ENCODE measurements at places on chromosomes 6 and 20.

DNA sequence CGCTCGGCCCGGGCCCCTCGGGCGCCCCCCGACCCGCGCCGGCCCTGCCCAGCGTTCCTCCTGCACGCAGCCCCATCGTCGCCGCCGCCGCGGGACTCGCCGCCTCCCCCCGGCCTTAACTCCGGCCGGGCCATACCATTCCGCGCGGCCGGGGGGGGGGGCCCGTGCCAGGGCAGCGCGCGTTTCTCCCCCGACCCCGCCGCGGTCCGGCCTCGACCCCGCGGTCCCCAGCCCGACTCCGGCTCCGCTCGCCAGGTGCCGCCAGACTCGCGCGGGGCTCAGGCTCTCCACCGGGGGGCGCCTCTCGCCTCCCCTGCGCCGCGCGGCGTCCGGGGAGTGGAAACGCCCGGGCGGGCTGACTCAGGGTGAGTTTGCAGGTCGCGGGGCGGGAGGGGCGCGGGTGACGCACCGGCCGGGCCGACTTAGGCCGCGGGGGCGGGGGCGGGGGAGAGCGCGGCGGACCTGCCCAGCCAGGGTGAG is at the start of gene SRXN1:
Gene SRXN1 (minus strand): TSS at position 91 of the 480 bp plus-strand sequence. CDS start 15 bp downstream, at position 76.
- DNase-seq = peak; percentile 48

- DNase-seq = peak; percentile 68
Measured at GRCh38 chr6:106979435-106979884, 4.9 kb upstream of the CD24 start.

- DNase-seq = no peak
Measured at GRCh38 chr6:151806757-151807512, 547 bp upstream of the ESR1 start.

DNA sequence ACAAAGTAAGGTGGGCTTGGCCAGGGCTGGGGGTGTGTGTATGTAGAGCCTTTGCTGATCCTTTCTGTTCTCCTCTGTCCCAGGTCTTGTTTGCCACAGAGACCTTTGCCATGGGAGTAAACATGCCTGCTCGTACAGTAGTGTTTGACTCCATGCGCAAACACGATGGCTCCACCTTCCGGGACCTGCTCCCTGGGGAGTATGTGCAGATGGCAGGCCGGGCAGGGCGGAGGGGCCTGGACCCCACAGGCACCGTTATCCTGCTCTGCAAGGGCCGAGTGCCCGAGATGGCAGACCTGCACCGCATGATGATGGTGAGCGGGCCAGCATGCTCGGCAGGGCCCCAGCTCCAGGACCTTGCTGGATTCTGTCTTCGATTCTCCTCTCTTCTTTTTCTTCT is 6.2 kb downstream of the DXO start:
- DNase-seq = no peak

DNA sequence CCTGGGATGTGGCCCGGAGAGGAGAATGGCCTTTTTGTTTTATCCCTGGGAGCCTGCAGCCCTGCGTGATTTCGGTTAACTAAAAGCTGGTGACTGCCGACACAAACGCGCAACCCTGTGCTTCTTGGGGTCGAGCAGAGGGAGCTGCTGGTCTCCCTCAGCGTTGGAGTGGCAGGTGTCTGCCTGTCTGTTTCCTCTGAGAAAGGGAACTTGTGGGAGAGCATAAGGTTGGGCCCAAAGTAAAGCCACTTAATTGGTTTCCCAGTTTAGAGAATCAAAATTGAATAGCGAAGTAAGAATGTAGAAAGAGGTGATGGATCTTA is 500 bp downstream of the LTV1 start:
- no peak for DNase-seq

DNA sequence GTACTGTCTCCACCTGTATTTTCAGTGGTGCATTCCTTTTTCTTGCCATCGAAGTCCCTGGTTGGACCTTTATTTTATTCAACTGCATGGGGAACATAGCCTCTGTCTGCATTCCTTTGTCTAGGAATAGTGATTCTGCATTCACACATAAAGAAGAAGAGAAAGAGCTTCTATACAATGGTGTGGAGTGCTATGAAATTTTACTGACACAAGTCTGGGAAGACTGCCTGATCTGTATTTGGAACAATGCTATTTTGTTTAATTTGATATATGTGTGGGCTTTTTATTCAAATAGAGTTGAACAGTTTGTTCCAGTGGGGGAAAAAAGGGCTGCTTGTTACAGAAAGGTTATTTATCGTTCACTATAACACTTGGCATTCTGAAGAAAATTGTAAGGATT is 375.7 kb upstream of the POU3F2 start:
- no peak for DNase-seq

DNA sequence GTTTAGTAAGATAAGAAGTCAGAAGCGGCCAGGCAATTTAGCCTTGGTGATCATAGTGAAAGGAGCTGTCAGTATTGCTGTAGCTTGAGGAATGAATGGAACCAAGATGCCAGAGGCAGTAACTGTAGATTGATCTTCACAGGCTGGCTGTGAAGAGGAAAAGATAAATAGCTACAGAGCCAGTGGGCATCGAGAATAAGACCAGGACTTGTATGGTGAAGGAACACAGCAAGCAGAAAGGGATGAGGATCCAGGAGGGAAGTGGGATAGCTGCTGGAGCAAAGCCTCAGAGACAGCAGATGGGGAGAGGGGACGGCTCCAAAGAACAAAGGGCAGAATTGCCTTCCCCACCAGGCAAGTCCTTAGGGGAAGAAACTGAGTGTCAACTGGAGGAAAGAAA is 294.4 kb upstream of the PLN start:
- no peak for DNase-seq

- DNase-seq = no peak
Measured at GRCh38 chr6:132228894-132229293, 172.4 kb downstream of the MOXD1 start.

Data from hippocampal formation (tissue), 2 donors.